Activated CD4-positive, alpha-beta T cell treated with anti-CD3 and anti-CD28 coated beads for 1 hour (primary cell): ENCODE measurements at places on chromosomes 4 and X.

DNA sequence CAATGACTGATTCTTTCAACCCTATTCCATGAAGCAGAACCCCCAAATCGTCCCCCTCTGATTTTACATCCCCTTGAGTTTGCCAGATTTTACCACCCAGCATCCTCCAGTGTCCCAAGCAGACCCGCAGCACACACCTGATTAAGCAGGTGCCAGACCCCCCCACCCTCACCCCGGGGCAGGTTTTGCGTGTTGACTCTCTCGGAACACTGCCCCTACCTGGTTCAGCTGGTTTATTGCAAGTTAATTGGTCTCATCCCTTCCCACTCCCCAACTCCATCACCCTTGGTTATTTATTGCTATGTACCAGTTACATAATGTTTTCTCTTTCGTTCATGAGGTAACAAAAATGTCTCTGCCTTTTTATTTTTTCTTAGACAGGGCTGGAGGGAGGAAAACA, 258.4 kb downstream of the BCOR start:
- no peak for DNase-seq

DNA sequence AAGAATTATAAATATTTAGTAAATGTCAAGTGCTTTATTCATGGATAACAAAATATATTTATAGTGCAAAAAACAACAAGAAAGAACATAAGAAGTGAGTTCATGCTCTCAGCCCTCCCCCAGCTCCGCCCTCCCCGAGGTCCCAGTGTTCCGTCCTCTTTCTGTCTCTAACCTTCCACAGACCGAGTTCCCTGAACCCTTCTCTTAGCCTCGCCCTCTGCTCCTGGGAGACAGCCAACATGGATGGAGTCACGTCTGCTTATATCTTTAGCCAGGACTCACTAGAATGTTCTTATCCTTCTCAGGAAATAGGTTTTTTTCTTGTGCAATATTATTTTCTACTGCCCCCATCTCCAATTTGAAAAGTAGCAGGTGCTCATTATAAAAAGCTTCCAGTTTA, 40.1 kb upstream of the HELT start:
- DNase-seq = no peak

DNA sequence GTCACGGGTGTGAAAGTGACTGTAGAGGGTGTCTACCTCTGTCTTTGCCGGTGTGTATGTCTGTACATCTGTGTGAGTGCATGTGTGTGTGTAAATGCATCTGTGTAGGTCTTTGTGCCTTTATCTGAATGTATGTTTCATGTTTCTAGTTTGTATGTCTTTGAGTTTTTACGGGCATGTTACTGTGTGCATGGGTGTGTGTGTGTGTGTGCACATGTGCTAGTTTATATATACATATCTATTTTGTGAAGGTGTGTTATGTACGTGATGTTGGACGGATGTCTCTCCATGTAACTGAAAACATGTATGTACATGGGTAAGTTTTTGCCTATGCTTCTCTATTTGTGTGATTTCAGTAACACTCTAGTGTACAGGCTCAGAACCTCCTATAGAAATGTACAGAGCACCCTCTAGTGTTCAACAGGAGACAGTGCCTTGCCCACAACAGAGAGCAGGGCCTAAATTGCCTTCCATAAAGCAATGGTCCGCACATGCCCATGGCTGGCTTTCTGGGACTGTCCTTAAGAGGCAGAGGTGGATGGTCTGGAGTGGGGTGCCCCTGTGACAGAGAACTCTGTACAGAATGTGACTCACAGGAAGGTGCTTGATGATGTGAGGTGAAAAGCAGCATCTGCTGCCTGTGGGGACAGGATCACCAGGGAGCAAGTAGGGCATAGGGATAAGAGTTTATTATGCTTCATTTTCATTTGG, 343.5 kb downstream of the RAPGEF2 start:
- DNase-seq = no peak

DNA sequence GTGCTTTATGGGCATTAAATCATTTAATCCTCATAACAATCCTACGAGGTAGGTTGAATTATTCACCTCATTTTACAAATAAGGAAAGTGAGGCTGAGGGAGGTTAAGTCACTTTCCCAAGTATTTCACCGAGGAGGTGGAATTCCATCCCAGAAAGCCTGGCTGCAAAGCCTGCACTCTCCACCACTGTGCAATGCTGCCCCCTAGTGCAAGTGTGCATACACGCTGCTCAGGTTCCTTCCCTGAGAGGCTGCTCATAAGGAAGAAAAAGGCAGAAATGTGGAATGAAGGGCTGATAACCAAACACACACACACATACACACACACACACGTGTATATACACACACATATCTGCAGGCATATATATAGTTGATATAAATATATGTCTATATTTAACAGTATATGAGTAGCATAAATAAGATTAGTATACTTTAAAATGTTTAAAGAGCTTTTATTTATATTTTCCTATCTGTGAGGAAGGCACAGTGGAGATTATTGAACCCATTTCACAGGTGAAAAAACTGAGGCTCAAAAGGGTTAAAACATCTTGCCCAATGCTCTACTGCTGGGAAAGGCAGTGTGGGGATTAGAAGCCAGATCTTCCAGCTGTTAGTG, 714.5 kb upstream of the TENM3 start:
- no peak for DNase-seq

- no peak for DNase-seq
Observed at GRCh38 chrX:55523356-55523755, 33.7 kb upstream of the USP51 start.

GRCh38 chr4:16113741-16114140, 29.9 kb upstream of the PROM1 start:
- no peak for DNase-seq

- no peak for DNase-seq
Observed at GRCh38 chr4:105637408-105638176, 70.9 kb downstream of the INTS12 start.

- DNase-seq = no peak
Observed at GRCh38 chr4:151468715-151469696, 60.0 kb downstream of the FHIP1A start.

GRCh38 chrX:150408007-150408406, 44.9 kb downstream of the MAMLD1 start:
- DNase-seq = no peak

DNA sequence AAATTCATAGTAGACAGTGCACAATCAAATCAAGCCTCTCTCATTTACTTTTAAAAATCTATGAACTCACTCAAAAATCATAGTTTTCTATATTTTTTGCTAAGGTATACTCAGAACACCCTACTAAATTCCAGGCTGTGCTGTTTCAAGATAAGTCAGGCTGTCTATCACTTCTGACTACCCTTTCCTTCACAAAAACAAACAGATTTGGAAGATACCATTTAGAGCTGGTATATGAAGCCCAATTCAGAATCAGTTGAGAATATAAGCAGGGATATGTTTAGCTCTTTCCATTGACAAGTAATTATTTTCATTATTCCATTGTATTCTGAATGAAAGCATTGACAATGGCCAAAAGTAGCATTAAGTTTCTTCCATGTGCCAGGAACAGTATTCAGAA, 53.1 kb downstream of the CXCL1 start:
- DNase-seq = no peak

- no peak for DNase-seq
Observed at GRCh38 chr4:154872198-154872597, 91.1 kb downstream of the RBM46 start.

- DNase-seq = no peak
Observed at GRCh38 chr4:119242417-119242816, 29.9 kb downstream of the USP53 start.

DNA sequence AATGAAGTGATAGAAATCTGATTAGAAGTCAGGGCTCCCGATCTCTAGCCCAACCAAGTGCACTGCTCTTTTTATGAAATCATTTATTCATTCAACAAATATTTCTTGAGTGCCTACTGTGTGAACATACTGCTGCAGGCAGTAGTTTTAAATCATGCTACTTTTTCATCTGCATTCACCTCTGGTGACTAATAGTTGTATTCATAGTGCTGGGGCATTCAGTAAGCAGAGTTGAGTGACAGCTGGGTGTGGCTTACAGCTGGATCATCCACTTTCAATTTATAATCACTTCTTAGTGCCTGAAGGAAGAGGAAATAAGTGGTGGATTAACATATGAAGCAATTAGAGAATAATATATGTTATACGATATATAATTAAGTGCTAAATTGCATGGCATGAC, 94.1 kb upstream of the HPRT1 start:
- no peak for DNase-seq

- DNase-seq = no peak
Observed at GRCh38 chr4:26931966-26932365, 71.3 kb downstream of the STIM2 start.
